ENCODE measurements at places on chromosomes 3 and 15.
A peak's percentile ranks its signal among the peaks of the same experiment; 100 is the strongest.

GRCh38 chr3:49121132-49121736, 611 bp upstream of the USP19 start:
- no peak for DNase-seq

DNA sequence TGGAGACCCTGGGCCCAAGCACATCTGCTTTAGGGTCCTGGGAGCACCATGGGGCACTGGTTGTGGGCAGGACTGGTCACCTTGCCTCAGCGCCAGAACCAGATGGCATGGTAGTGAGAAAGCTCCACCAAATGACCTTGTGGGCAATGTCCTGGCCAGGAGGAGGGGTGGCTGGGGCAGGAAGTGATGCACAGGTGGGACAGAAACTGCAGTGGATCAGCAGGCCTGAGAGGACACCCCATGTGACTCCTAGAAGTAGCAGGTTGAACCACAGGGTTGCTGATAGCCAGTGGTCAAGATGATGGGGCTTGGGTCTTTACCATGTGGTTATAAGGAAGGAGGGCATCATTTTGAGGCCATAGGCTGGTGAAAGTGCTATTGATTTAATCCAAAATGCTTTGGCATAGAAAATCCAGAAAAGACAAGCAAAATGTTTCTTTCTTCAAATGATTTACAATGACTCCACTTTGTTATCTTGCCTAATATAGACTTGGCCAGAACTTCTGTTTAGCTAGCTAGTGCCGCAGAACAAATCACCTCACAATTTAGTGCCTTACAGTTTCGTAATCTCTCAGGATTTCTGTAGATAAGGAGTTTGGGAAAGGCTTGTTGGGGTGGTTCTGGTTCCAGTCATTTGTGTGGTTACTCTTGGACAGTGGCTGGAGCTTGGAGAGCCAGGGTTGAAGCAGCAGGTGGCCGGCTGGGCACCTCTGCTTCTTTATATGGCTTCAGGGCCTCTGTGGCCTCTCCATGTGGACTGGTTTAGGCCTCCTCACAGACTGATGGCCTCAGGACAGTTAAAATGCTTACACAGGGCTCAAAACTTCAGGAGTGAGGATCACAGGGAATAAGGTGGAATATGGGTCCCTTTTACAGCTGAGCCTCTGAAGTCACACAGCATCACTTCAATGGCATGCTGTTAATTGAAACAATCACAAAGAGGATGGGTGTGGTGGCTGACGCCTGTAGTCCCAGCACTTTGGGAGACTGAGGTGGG, 27.5 kb downstream of the TMEM158 start:
- no peak for DNase-seq

GRCh38 chr3:150755902-150756301, 7.1 kb downstream of the SIAH2 start:
- no peak for DNase-seq

GRCh38 chr15:92166751-92167405, 226.8 kb upstream of the ST8SIA2 start:
- no peak for DNase-seq

- no peak for DNase-seq
Measured at GRCh38 chr3:100756441-100756840, 47.1 kb downstream of the TFG start.

DNA sequence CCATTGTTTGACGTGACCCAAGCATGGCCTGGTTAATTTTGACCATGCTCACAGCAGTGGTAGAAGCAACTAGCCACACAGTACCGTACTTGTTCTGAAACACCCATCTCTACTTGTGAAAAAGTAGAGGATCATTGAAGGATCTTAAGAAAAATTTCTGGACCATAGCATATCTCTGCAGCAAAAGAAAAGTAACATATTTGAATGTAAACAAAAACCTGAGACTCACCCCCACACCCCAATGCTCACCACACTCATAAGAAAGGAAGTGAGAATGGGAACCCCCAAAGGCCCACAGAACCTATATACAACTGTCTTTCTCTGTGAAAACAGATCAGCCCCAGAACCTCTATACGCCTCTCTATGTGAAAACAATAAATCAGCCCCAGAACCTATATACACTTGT, 33.8 kb upstream of the TFRC start:
- no peak for DNase-seq

DNA sequence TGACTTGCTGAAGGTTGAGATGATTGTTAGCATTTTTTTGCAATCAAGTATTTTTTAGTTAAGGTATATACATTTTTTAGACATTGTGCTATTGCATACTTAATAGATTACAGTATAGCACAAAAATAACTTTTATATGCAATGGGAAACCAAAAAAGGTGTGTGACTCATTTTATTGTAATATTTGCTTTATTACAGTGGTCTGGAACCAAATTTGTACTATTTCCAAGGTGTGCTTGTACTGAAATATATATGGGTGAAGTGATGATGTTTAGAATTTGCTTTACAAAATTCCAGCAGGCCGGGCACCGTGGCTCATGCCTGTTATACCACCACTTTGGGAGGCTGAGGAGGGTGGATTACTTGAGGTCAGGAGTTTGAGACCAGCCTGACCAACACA, 29.1 kb upstream of the TBC1D23 start:
- DNase-seq: no peak

DNA sequence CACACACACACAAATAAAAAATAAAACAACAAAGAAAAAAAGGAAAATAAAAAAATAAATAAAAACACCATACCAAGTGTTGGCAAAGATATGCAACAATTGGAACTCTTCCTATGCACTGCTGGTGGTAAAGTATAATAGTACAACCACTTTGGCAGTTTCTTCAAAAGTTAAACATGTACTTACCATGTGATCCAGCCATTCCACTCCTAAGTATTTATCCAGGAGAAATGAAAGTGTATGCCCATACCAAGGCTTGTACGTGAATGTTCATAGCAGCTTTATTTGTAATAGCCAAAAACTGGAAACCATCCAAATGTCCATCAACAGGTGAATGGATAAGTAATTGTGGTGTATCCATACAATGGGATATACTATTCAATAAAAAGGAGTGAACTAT, 17.0 kb downstream of the WDR93 start:
- DNase-seq: no peak

DNA sequence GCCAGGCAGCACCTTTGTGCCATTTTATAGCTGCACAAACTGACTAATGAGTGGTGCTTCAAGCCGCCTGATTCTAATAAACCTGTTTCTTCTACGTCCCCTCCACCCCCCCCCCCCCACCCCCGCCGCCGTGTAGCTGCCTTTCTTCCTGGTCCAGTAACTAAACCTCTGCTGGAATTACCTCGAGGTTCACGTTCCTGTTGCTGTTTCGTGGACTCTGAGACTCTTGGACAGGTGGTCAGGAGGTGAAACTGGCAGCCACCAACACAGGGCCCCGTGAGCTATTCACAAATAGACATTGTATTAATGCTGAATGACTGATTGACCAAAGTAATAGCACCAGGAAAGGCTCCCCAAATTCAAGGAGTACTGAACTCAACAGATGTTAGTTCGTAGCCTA, 73.9 kb downstream of the TRIM69 start:
- DNase-seq: no peak

GRCh38 chr3:16898595-16899395, 14.0 kb downstream of the PLCL2 start:
- DNase-seq: no peak

DNA sequence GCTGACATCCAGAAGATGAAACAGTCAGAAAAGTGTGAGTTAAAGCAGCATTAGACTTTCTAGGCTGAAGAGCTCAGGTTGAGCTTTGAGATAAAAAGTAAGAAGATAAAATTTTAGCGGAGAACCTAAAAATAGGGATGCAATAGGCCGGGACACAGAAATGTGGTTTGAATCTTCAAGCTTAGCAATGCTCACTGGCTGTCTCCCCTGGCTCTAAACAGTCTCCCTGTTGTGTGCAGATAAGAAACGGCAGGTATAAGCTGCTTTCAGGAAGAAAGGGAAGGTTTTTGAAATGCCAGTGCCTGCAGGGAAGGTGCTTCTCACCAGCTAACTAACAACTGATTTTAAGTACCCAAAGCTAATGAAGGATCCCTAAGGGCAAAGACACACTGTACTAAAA, 718.7 kb upstream of the SGO1 start:
- no peak for DNase-seq

- no peak for DNase-seq
Measured at GRCh38 chr15:22974745-22975144, 5.4 kb downstream of the CYFIP1 start.

DNA sequence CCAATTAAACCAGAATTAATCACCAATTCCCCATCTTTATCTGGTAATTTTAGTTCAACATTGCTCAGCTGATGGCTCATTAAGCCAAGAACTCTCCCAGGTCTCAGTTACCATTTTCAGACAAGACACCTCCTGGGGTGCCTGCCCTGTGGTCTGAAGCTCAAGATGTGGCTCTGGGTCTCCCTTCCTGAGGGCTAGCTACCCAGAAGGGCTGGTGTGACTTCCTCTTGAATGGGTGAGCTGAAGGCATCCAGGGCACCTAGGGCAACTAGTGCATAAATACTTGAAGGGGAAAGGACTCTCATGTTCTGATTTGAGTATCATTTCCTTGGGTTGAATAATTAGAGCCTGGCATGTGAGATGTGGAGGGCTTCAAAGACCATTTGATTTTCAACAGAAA, 6.7 kb upstream of the TM4SF1 start:
- no peak for DNase-seq

DNA sequence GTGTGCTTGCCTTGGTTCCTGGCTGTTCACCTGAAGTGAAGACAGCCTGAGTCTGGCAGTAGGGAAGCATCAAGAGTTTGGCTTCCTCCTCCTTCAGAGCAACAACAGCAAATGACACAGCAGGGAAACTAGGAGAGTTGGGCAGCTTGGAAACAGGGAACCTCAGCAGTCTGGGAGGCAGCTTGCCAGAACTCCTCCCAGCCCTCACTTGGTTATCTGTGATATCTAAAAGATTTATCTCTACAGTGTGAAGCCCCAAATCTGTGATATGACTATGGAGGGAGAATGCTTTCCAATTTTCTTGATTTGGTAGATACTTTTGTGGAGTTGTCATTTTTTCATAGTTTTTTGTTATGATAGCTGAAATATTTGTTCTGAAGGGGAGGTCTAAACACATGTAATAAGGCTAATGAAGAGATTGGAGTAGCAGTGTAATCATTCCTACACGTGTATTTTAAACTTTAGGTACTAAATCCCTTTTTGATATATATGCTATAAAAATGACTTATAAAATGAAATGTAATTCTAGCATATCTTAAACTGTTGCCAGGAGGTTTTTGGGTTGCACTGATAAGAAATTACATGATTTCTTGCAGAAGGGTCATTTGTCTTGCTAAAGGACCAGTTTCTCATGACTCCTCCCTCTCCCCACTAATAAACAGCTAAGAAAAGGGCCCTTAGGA, 20.8 kb downstream of the UBE2E1 start:
- DNase-seq: no peak

- no peak for DNase-seq
Measured at GRCh38 chr3:191136347-191136746, 62.7 kb upstream of the OSTN start.

- DNase-seq: no peak
Measured at GRCh38 chr3:126155280-126155640, 25.1 kb downstream of the ALDH1L1 start.

DNA sequence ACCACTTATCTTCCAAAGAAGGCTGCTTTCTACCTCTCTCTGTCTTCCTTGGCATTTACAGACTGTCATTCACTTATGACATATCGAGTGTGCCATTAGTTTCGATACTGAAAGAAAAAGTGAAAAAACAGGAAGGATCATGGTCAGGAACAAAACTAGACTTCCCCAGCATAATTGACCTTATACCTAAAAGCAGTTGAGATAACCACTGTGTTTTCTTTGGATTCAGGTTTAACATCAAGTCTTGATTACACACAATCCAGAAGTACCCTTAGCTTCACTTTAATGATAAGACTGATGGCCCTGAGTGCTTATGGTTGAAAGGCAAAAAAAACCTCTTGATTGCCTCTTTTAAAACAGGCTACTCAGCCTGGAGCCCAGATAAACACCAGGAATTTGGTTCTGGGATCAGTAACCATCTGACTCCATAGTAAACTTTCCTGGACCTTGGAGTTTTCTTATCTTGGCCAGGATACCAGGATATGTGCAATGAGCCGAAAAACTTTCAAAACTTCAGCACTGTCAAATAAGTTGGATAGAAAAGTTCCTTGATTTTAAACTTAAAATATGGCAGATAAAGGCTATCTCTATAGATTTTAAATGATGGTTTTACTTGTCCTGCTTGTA, 5.0 kb upstream of the UACA start:
- DNase-seq: no peak

GRCh38 chr3:45950131-45950530, 6.9 kb downstream of the CXCR6 start:
- no peak for DNase-seq

GRCh38 chr15:47674586-47675232, 42.6 kb upstream of the SEMA6D start:
- no peak for DNase-seq

DNA sequence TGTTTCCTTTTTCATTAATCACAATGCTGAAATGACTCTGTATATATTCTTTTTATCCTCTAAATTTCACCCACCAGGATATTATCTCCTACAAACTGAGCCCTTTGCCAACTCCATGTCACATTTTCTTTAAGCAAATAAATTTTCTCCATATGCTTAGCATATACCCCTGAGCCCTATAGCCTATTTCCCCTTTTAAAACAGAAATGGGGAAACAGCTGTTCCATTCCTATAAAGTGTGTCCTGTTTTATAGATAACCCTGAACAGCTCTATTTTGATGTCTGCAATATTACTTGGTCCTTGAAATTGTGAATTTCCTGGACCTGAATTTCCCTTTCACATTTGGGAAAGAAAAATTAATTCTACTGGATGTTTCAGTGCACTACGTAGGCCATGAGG, 15.6 kb upstream of the FILIP1L start:
- no peak for DNase-seq

DNA sequence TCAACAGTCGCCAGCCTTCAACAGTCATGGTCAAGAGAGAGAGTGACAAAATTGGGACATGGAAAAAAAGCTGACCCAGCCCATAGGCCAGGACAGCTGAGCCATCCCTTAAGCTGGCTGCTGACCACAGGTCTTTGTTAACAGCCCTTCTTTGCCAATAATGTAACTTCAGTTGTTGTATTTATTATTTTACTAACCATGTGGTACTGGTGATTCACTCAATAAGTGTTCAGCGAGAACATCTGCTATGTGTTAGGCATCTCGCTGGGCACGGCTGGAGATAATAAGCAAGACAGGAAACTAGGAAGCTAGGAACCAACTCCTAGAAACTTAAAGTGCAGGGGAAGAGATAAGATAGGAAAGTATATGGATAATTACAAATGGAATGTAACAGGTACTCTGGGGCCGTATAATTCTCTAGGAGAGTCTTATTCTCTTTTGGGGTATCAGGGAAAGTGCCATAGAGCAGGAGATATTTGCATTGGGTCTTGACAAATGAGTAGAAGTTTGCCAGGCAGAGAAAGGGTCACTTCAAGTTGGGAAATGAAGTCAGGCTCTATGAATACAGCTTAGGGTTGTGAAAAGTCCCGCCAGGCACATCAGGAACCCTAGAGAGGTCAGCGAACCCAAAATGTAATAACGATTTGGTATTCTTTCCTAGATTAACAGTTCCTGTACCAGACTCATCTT, 84.0 kb upstream of the TRA2B start:
- DNase-seq: peak; percentile 84

GRCh38 chr3:176759815-176760506, 437.3 kb downstream of the TBL1XR1 start:
- no peak for DNase-seq
